ENCODE measurements at places on chromosomes 2 and 18.

DNA sequence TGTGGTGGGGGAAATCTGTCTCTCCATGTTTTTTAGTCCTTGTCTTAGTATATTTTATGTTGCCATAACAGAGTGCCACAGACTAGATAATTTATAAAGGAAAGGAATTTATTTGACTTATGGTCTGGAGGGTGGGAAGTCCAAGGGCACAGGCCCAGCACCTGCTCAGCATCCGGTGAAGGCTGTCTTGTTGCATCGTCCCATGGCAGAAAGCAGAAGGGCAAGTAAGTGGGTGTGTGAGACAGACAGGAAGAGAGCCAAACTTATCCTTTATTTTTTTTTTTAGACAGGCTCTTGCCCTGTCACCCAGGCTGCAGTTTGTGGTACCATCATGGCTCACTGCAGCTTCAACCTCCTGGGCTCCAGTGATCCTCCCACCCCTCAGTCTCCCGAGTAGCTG is 98.1 kb downstream of the HS1BP3 start:
- no peak for DNase-seq

DNA sequence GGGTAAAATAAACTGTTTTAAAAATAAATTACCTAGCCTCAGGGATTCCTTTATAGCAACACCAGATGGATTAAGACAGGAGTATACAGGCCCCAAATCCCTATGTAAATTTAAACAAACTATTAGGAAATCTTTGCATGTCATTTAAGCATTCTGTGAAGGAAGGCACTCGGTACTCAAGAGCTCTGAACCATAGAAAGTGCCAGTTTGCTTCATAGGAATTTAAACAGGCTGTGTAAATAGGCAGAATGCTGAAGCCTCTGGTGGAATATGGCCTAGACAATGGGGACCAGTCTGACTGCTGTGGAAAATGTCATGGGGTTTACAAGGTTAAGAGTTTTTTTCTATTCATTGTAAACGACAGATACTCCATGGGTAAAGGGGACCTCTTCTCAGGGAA is 377.4 kb downstream of the DLGAP1 start:
- no peak for DNase-seq

- no peak for DNase-seq
These were observed 24.8 kb downstream of the NCOA1 start for GRCh38 chr2:24515831-24516230.

- no peak for DNase-seq
These were observed 740.3 kb downstream of the NRXN1 start for GRCh38 chr2:50291610-50292009.

- no peak for DNase-seq
These were observed 29.0 kb upstream of the CFAP36 start for GRCh38 chr2:55490554-55490953.

- no peak for DNase-seq
These were observed 8.9 kb downstream of the ZFP36L2 start for GRCh38 chr2:43217228-43218154.

DNA sequence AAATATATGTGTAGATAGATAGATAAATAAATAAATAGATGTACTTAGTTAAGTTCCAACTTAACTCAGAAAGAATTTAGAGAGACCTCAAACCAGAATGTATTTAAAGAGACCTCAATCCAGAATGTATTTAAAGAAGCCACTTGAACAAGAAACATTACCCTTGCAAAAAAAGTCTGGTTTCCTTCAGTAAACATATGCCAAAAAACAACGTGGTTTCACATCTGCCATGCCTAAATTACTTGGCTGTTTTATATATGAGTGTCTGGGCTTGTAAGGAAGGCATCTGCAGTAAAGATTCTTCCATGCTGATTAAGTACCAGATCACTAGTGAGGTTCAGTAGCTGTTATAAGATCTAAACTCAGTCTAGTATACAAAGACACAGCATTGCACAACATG is 29.1 kb upstream of the RPE start:
- no peak for DNase-seq

DNA sequence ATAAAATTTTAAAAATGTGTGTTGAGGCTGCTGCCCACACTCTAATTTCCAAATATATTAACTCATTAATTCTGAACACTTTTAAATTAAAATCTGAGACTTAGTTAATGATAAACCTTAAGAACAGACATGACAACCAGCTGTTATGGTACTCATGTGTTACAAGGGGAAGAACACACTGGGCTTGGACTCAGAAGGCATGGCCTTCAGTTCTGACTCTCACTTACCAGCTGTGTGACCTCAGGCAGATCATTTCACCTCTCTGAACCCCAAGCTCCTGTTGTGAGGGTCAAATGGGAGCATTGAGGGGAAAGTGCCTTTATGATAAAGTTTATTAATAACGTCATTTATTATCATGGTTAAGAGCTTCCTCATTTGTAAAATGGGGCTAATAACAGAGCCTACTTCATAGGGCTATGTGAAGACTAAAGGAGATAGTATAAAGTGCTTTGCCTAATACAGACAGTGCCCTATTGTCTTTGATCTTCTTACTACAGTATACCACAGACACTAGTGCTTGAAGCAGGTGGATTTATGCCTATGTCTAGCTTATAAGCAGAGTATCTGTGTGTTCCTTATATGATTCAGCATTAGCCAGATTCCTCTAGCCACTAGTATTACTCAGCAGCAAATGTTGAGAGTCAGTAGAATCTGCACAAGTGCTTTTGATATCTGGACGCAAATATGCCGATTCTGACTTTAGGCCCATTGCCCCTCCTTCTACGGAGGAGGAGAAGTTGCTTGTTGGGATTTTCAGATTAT is 99.6 kb downstream of the SGPP2 start:
- no peak for DNase-seq

- DNase-seq = no peak
These were observed 315.1 kb downstream of the MTX2 start for GRCh38 chr2:176584333-176584732.

GRCh38 chr18:74598350-74599001 is 806 bp downstream of the ZNF407 start:
- no peak for DNase-seq

DNA sequence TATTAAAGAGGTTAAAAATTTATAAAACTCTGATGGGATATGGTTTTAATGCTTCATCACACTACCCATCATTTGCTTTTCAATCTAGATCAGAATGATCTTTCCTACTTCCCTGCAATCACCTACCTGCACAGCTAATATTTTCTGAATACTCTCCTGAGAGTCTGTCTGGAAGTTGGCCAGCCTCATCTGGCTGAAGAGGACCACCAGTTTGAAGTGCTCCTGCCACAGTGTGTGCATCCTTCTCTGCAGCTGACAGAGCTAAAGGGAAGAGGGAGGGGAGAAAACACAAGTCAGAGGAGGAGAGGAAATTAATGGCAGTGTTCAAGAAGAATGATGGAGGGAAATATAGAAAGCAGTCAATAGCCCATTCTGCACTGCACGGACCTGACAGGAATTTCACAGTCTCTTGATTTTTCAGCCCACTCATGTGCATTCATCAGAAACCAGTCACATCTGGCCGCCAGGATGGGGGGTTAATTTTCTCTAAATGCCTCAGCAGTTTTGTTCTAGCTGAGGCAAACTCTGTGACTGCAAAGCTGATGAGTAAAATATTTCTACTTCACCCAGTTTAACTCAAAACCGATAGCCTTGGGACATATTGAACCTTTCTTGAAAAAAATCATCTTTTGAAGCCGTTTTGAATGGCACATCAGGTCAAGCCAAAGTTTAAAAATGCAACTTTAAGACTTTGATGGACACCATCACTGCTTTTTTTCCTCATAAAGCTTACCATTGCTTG is 201.8 kb upstream of the KLHL14 start:
- DNase-seq = no peak

Measured in C1 segment of cervical spinal cord (tissue), 14 donors.